Kidney epithelial cell (primary cell): ENCODE measurements at places on chromosomes 7 and 10. TPM values are rescaled to one million over a fixed set of nuclear protein-coding genes. Genes with fewer than 3 reads are reported as not detected.

DNA sequence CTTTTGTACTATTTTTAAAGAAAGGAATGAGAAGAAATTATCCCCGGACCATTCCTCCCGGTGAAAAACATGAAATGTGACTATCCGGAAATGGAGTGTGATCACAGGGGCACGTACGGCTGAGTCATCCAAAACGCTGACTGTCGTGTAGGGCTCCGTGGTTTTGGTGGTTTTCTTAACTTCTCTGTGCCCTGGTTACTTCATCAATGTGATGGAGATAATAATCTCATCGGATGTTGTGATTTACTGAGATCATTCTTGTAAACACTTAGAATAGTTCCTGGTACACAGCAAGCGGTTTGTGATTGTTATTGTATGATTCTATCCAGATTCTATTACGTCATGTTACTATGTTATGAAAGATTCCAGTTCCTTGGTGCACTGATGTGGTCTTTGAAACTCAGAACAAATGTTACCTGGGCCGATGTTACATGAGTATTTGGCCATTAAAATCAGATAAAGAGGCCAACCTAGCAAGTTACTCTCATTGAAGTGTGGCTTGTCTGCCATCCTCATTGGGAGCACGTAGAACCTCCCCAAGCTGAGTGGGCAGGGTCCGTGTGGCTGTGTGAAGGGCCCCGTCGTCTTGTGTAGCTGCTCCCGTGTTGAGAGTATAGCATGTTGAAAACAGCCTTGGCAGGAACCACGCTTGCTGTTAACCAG is 99.5 kb downstream of the CAMK1D start:
- peak; percentile 61 for DNase-seq

FAM3C gene
- 73.1 and 89.7 TPM in 2 replicates for total RNA-seq

SEMA3D gene
- total RNA-seq = 0.50 and 0.62 TPM in 2 replicates

DNA sequence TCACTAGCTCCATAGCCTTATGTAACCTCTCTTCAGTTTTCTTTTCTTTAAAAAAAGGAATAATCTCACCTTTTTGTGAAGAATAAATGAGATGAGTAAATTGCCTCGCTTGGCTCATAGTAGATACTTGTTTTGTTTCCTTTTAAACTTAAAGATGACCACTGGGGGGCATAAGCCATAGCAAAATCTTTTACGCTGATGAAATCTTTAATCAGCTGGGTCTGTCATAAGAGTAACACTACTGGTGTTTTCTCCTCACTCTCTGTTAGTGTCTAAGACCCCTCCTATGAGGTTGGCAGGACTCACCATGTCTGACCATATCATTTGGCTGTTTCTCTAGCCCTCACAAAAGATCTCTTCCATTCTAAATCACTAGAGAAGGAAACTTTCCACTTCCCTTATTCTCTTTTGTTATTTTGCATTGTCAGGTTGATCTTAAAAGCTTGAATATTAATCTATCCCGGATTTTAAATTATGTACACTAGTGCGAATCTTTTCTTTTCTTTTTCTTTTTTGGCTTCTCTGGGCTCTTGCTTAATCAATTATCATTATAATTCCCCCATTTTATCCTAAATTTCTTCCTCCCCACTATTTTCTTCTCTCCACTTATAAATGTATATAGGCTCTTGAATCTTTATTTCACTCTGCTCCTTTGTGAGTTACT is 12.5 kb downstream of the STAG3 start:
- DNase-seq = no peak

GRCh38 chr7:31067491-31067890 is 15.4 kb downstream of the ADCYAP1R1 start:
- DNase-seq = no peak
